ENCODE measurements at places on chromosomes 3 and 15. TPM values are rescaled to one million over a fixed set of nuclear protein-coding genes. Genes with fewer than 3 reads are reported as not detected.

- DNase-seq: no peak
These were observed 32.4 kb upstream of the RASGRF1 start for GRCh38 chr15:79122991-79123390.

- DNase-seq: no peak
These were observed 5.3 kb downstream of the ACVR2B start for GRCh38 chr3:38458796-38459498.

- DNase-seq: no peak
These were observed 149.8 kb upstream of the GBE1 start for GRCh38 chr3:81911221-81911620.

The SELENOK gene
- total RNA-seq: 32.5 TPM

DNA sequence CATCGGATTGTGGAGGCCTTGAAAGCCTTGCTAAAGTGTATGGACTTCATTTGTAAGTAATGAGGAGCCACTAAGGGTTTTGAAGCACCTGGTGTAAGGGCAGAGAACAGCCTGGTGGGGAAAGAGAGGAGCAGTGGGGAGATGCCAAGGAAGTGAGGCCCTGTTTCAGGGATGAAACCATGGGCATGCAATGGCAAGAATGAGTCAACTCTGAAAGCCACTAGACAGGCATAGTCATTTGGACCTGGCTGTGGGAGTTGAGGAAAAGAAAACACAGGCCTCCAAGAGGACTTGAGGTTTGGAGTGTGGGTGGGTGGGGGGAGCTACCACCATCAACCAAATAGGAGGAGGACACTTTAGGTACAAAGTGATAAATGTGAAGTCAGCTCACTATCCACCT lies 7.6 kb downstream of the XCR1 start:
- no peak for DNase-seq

DNA sequence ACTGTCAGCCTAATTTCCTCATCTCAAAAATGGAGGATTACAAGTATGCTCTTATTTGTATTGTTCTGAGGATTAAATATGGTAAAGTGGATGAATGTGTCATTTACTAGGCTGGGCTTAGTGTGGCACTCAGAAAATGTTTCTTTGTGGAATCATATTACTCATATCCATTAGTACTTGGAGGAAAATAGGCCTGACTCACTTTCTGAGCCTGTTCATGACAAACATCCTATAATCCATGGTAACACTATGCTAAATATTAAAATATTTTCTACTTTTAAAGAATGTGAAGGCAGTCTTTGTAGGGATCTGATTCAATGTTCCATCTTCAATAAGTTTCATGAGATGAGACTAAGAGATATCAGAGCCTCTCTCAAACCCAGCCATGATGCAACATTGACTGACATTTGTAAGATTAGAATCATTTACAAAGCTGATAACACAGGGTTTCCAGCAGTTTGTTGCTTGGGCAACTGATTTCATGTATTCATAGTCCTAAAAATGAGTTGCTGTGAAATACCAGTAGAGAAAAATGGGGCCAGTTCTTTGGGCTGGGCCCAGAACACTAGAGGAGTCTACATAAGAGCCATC lies 1048.5 kb downstream of the NTRK3 start:
- no peak for DNase-seq

GRCh38 chr3:44023961-44024593 lies 217.6 kb upstream of the TOPAZ1 start:
- DNase-seq: no peak

- no peak for DNase-seq
These were observed 22.4 kb downstream of the HPS3 start for GRCh38 chr3:149151843-149152242.

DNA sequence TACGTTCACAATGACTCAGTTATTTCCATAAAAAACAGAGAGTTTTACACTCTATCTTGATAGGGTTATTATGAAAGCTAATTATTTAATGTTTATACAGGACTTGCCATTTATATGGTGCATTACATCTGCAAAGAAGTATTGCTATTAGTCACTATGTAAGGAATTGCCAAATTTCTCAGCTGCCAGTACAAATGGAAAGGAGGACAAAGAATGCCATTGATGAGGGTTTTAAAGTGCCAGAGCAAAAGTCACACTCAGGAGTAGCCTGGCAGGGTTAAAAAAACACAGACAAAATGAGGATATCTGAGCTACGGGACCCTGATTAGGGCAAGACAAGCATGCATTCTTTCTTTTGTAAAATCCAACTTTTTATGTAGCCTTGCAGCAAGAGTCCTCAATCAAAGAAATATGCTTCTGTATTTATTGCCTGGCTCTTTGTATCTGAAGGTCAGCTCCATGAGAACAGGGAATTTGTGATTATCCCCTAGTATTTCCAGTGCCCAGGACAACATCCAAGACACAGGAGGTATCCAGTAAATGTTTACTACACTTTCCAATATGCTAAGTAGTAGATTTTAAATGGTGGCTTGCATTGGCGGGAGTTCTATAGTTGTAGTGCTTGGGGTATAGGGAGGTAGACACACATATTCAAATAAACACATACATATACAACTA lies 1013.6 kb downstream of the ROBO1 start:
- DNase-seq: no peak

GRCh38 chr3:168094877-168095610 lies 680 bp downstream of the GOLIM4 start:
- no peak for DNase-seq

GRCh38 chr15:51837792-51838251 lies 8.4 kb downstream of the TMOD3 start:
- DNase-seq: no peak

- DNase-seq: no peak
These were observed 28.1 kb upstream of the GHSR start for GRCh38 chr3:172476347-172476746.

The WDR72 gene
- total RNA-seq: 2.1 TPM

- no peak for DNase-seq
These were observed 115.9 kb downstream of the FMN1 start for GRCh38 chr15:33078607-33079006.

The CNTN6 gene
- total RNA-seq: not detected

- no peak for DNase-seq
These were observed 108.8 kb upstream of the LYSMD4 start for GRCh38 chr15:99842071-99842470.

DNA sequence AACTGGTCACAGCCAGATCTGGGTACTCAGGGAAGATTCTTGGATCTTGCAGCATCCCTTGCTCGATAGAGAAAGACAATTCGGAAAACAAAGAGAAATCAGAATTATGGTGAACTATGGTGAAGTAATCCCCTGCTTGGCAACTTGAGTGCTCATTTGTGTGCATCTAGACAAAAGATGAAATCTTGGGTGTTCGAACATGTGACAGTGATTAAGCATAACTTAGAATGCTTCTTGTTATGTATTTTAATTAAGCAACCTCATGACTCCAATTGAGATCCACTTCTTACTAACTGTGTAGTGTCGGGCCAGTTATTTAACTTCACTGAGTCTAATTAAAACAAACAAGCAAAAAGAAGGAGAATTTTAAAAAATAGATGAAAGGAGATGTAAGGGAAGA lies 56.5 kb downstream of the ZNF385D start:
- DNase-seq: no peak

The CDC25A gene
- 65.0 TPM for total RNA-seq

DNA sequence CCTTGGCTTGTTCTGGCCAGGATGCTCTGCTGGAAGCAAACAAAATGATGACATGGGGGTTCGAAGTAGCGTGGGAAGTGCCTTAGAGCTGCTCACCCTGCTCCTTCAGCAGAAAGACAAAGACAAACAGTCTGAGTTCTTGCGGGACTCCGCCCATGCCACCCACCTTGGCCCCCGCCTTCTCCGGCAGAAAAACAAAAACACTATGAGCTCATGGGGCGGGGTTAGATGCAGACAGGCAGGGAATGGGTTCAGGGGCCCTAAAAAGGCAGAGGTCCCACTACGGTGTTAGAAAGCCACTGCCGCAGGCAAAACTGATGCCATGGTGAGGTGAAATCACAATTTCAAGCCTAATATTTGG lies 9.7 kb upstream of the NCKIPSD start:
- DNase-seq: peak; percentile 82

GRCh38 chr15:57667171-57667849 lies 39.2 kb upstream of the POLR2M start:
- no peak for DNase-seq

The SLC7A14 gene
- total RNA-seq: 0.95 TPM

DNA sequence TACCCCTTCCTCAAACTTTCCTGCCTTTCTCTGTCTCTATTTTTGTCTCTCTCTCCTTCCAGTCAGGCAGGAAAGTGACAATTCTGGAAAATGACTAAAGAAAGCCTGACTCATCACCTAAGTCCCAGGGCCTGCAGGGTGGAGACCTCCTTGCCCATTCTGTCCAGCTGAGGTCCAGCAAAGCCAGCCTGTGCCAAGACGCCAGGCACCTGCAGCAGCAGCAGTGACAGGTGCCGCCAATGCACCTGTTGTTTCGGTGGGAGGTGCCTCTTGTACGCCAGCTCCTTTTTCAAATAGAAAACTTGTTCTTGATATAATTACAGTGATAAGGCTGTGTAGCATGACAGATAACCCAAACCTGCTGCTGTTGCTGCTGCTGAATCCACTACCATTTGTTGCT lies 501.3 kb downstream of the NTRK3 start:
- no peak for DNase-seq

The THRB gene
- total RNA-seq: 3.9 TPM

GRCh38 chr3:81947359-81947758 lies 185.9 kb upstream of the GBE1 start:
- DNase-seq: no peak

DNA sequence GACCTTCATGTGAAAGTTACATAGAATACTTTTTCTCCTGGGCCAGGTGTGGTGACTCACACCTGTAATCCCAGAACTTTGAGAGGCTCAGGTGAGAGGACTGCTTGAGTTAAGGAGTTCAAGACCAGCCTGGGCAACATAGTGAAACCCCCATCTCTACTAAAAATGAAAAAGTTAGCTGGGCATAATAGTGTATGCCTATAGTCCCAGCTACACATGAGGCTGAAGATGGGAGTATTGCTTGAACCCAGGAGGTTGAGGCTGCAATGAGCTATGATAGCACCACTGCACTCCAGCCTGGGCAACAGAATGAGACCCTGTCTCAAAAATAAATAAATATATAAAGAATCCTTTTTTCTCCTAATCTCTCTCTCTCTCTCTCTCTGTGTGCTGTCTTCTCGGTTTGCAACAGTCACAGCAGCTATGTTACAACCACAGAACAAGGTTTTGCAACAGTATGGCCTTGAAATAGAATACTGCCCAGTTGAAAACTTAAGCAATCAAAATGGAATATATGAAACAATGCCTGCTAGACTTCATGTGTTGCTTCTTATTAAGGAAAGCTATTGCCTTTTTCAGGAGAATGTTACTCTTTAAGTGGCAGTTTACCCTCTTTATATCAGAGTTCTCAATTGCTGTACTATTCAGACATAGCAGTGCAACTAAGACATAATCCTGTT lies 12.3 kb upstream of the DENND4A start:
- DNase-seq: no peak

The EPHA6 gene
- 2.8 TPM for total RNA-seq

GRCh38 chr3:15113471-15113870 lies 14.5 kb upstream of the RBSN start:
- no peak for DNase-seq

DNA sequence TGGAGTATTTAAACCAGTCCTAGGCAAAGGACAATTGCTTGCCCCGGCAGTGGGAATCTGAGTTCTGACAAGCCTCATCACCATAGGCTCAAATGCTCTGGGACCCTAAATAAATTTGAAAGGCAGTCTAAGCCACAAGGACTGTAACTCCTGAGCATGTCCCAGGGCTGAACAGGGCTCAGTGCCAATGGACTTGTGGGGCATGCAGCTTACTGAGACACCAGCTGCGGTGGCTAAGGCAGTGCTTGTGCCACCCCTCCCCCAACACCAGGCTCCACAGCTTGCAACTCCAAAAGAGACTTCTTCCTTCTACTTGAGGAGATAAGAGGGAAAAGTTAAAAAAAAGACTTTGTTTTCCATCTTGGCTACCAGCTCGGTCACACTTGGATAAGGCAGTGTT lies 289.7 kb upstream of the DCBLD2 start:
- DNase-seq: no peak

The PLOD2 gene
- 28.7 TPM for total RNA-seq

- DNase-seq: no peak
These were observed 138.6 kb downstream of the FMN1 start for GRCh38 chr15:33055962-33056361.

DNA sequence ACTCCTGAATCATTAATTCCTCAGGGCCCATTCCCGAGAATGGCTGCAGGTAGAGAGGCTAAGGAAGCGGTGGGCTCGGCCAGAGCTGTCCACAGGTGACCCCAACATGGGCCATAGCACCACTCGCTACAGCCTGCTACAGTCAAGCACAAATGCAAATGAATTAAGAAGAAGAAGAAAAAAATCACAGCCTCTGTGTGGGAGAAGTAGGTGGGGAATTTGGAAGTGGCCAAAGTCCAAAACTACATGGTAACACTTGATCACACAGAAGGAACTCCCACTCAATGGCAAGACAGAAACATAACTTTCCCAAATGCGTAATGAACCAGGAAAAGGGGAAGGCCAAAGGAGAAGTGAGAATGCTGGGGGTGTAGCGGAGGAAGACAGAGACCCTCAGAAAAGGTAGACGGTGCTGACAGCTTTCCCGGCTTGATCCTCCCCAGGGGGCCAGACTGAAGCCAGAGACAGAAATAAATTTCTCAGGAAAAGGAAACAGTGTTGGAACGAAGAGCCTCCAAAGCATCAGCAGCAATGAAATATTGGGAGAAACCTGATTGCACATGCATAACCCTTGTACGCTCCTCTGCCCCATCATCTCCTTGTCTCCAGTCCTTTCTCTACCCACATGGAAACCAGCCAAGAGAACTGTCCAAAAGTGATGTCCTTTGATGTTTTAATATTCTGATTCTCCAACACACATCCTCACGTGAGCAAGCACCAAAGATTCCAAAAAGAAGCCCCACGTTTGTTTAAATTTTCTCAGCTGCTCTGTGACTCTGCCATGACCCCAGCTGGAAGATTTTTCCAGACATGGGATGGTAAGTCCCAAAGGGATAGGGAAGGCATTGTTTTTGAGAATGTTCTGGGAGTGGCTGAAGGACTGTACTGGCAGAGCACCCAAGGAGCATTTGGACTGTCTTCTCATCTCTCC lies 107.6 kb downstream of the OXNAD1 start:
- no peak for DNase-seq

- no peak for DNase-seq
These were observed 35.7 kb downstream of the CCDC80 start for GRCh38 chr3:112605285-112605684.

Data from H1 (cell line).